ENCODE measurements at places on chromosomes 11 and 22.

- DNase-seq = no peak
Measured at GRCh38 chr22:40058265-40058664, 63.5 kb downstream of the FAM83F start.

DNA sequence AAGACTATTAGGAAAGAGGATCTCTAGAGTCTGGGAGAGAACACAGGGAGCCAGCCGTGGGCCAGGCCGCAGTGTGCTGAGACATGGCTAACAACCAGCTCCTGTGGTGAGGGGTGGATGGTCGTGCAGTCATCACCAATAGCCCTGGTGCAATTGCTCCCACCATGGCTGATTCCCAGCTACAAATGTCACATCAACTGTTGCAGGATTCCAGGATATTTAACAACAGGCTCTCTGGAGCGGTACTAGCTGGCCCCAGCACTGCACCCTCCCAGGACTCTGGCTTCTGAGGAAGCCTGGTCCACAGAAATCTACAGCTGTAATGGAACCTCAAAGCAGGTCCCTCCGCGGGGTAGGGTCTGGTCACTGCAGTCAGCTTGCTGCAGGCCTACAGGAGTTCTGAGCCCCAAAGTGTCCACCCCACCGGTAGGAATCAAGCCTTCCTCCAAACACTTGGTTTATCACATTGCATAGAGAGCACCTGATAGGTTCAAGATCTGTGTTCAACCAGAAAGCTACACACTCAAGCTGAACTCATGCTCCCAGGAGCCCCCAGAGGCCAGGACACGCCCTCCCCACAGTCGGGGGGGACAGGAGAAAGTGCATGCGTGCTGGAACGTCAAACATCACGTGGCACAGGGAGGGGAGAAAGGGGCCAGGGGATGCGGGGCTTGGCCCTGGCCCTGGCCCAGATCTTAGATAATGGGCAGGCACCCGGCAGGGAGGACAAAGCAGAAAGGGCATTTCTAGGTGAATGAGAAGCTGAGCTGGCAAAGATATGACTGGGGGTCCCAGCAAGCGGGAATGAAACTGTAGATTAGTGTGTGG, 609.0 kb downstream of the TBC1D22A start:
- DNase-seq = no peak

- peak; percentile 54 for DNase-seq
Measured at GRCh38 chr11:2100361-2101170, 38.6 kb downstream of the IGF2 start.

DNA sequence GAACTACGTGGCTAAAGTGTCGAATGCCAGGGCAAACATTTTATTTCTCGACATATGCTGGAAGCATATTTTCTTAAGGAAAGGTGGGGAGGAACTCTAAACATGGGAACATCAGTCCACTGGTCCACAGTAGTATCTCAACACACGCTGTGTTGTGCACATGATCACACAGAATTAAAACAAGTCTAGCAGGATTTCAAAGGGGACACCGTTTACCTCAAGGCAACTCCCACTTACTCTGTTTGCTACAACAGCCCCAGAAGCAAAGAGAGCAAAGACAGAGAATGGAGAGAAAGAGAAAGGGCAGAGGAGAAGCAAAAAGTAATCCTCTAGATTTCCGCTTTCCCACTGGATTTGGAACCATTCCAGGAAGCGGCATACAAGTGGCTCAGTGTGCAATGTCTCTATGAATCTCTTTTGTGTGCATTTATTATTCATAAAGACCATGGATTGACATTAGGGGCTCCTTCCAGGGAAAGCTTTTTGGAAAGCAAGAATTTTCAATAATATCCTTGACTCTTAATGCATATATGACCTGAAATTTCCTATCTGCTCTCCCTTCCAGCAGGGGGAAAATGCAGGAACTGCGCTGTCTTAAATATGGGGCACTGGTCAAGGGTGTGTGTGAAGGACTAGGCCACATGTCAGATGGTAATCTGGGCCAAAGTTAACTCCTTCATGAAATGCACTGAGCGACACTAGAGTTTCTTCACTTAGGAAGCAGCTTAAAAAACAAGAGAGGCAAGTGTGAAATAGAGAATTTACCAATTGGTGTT, 34.8 kb upstream of the CCDC34 start:
- DNase-seq = no peak

DNA sequence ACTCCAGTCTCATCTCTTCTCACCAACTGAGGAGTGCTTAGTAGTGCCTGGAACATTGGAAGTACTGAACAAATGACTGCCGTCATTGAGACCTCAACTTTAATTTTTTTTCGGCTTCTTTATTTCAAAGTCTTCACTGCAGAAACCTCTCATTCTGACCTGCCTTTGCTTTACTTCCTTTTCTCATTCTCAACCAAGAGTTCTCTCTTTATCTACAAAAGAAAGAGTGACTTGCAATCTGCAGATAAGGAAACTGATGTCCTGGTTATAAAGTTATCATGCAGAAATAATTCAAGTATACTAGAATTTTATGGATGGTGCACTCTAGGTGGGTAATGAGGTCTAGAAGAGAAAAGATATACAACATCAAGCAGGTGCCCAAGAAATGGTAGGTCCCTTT, 1.2 kb upstream of the EED start:
- DNase-seq = no peak

- peak; percentile 52 for DNase-seq
Measured at GRCh38 chr22:22802339-22802970, 85.2 kb upstream of the IGLL5 start.

DNA sequence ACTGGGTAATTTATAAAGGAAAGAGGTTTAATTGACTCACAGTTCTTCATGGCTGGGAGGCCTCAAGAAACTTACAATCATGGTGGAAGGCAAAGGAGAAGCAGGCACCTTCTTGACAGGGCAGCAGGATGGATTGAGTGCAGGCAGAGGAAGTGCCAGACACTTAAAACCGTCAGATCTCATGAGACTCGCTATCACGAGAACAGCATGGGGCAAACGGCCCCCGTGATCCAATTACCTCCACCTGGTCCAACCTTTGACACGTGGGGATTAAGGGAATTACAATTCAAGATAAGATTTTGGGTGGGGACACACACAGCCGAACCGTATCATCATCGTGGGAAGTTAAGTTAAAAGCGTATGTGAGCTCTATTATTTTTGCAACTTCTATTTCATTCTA, 71.4 kb upstream of the SYN3 start:
- no peak for DNase-seq

DNA sequence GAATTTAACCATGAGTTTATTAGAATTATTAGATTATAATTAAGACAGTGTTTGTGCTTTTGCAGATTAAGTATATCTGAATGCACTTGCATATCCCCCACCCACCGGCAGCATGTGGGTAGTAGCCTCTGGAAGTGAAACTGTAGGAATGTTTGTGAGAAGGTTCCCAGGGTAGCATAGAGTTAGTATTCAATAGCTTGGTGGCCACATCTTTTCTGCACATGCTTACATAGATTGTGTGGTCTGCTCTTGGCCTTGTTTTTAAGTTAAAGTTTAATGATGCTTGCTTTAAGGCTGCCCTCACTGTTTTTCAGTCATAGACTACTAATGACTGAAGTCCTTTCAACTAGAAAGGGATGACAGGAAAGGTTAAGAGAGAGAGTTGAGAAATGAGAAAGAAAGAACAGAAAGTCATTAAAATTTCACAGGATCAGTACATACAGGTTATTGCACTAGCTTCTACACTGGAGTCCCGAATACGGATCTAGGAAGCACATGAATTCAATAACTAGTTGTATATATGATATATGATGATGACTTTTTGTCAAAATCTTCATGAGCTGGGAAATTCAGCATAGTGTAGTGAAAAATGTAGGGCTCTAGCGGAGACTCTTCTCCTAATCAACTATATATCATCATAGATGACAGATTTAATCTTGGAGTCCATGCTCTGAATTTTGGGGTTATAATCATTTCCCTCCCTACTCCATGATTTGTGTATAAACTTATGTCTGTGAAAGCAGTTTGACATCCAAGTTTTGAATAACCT, 137.1 kb downstream of the ARHGAP42 start:
- no peak for DNase-seq

GRCh38 chr11:119802670-119803069, 73.7 kb upstream of the NECTIN1 start:
- DNase-seq = no peak

GRCh38 chr11:109075976-109076375, 346.0 kb upstream of the C11orf87 start:
- DNase-seq = no peak

- no peak for DNase-seq
Measured at GRCh38 chr11:14340721-14341120, 18.3 kb downstream of the RRAS2 start.

GRCh38 chr11:111510311-111510710, 1.9 kb downstream of the BTG4 start:
- no peak for DNase-seq

- no peak for DNase-seq
Measured at GRCh38 chr11:134120921-134121526, 52.2 kb downstream of the JAM3 start.

DNA sequence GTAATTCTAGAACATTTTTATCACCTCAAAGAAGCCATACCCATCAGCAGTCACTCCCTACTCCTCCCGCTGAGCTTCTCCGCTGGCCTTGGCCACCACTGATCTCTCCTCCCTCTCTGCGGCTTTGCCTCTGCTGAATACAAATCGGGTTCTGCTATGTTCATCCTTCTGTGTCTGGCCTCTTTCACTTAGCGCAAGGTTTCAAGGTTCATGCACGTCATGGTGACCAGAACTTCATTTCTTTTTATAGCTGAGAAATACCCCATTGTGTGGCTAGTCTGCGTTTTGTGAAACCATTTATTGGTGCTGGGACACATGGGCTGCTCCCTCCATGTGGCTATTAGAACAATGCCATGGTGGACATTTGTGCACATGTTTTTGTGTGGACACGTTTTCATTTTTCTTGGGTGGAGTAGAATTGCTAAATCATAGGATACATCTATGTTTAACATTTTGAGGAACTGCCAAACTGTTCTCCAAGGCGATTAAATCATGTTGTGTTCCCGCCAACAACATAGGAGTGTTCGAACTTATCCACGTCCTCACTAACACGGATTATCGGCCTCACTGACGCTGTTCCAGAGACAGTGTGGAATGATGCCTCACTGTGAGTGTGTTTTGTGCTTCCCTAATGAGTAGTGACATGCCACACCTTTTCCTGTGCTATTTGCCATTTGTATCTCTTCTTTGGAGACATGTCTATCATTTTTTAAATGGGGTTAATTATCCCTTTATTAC, 24.2 kb upstream of the KRTAP5-6 start:
- no peak for DNase-seq
